ENCODE measurements at places on chromosomes 4 and X.

- no peak for DNase-seq
Measured at GRCh38 chr4:97500423-97500822, 642.9 kb downstream of the STPG2 start.

DNA sequence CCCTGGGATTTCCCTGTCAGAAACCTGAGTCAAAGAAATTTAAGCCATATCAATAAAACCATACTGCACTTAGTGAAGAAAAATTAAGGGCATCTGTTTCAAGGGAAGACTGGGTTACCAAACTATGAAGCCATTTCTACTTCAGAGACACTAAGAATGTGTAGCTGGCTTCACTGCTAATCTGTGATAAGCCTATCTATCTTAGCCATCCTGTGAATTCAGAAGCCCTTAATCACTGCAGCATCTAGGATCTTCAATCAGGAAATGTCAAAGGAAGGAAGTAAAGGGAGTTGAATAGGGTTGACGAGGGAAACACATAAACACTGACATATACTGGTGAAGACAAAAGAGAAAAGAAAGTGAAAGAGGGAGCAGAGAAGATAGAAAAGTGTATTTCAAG is 777.6 kb upstream of the DIAPH2 start:
- no peak for DNase-seq

DNA sequence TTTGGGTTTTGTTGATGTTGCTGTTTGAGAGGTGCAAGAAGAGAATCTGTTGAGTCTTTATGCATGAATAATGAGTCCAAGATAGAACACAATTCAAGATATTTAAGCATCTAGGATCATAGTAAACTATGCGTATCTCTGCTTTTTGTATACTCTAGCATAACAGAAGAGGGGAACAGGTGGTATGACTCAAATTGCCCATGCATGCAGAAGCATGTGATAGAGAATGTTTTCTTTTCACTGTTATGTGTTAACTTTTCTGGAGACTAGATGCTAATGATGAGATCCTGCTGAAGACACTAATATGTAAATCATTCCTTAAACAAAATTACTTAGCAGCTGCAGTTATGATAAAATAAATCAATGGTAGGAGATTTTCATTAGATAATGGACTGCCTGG is 165.3 kb upstream of the FTHL17 start:
- DNase-seq = no peak

DNA sequence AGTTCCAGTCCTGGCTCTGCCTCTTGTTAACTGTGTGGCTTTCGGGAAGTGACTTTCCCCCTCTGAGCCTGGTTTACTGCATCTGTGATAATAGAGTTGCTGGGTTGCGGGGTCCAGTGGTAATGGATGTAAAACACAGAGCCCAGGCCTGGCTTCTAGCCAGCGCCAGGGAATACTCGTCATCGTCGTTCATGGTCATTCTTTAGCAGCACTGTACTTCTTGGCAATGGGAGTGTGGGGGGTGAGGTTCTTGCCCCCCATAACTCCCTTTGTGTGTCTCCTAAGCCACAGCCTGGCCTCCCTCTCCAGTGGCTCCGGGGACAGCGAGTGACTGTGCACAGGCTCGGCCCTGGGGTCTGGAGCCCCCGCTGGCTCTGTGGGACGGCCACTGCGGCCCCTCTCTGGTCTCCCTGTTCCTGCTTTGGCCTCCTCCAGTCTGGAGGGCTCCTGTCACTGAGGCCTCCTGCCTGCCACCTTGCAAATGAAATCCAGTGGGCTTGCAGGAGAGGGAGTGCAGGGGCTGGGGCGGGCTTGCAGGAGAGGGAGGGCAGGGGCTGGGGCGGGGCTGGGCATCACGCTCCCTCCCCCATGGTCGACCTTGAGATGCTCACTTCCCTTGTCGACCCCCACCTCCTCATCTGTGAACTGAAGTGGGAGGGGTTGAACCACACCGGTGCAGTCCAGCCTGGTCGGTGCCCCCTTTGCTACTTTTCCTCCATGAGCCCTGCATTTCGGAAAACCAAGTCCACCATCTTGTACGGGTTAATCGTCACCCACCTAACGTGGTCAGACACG is 13.2 kb downstream of the PSAPL1 start:
- DNase-seq = no peak

- DNase-seq = no peak
Measured at GRCh38 chrX:46554942-46555341, 9.7 kb upstream of the ZNF674 start.

DNA sequence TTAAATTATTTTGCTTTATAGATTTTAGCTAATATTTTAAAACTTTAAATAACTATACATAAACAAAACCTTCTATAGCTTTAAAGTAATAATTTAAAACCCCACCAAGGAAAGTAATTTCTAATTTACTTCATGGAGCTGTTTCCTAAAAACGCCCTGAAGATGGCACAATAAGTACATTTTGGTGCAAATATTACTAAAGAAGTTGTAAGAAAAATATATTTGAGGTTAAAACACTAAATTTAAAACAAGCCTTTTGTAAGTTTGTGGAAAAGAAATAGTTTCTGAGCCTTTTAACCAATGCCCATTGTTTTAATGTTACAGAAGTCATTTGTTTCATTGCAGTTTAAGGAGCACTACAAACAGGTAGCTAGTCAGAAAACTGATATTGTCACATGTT is 137.4 kb upstream of the AGA start:
- no peak for DNase-seq

DNA sequence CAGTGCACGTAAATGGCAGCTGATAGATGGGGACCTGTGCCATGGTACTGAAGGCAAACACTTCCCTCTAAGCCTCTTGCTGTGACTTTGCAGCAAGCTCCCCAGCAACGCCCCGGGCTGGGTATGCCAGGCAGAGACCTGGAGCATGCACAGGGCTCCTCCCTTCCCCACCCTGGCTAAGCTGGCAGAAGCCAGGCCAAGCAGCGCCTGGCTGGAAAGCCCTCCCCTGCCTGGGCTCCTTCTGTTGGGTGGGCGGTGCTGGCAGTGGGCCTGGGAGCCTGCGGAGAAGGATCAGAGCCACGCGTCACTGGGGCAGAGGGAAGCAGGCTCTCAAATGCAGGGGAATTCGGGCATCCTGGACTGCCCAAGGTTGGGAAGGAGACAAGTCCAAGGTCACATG is 3.6 kb downstream of the ATP2B3 start:
- DNase-seq = no peak

- DNase-seq = no peak
Measured at GRCh38 chr4:150859453-150859852, 155.6 kb downstream of the LRBA start.

DNA sequence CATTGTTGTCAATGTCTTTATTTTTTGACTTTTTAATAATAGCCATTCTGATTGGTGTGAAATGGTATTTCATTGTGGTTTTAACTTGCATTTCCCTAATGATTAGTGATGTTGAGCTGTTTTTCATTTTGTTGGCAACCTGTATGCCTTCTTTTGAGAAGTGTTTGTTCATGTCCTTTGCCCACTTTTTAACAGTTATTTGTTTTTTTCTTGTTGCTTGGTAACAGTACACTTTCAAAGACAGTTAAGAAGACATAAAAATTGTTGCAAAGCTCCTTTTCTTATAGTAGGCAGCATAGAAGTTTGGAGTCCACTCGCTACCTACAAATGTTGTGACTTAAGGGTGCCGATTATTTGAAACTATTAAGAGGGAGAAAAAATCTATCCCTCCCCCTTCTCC is 48.7 kb upstream of the SLC7A11 start:
- no peak for DNase-seq

- no peak for DNase-seq
Measured at GRCh38 chr4:89158884-89159503, 47.7 kb downstream of the TIGD2 start.

DNA sequence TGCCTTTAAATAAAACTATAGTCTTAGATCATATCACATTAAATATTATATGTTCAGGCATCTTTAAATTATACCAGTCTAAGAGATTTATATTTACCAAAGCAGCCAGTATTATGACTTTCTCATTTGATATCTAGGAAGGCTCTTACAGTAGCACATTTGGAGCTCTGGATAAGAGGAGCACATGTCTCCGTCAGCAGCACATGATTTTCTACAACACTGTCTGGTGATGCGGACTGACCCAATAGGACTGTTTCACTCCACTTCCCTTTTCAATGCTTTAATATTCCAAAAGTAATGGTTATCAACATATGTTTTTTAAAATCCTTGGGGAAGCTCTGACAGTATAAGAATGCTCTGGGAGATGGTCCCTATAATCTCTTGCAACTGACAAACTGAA is 61.5 kb downstream of the HAUS3 start:
- DNase-seq = no peak

DNA sequence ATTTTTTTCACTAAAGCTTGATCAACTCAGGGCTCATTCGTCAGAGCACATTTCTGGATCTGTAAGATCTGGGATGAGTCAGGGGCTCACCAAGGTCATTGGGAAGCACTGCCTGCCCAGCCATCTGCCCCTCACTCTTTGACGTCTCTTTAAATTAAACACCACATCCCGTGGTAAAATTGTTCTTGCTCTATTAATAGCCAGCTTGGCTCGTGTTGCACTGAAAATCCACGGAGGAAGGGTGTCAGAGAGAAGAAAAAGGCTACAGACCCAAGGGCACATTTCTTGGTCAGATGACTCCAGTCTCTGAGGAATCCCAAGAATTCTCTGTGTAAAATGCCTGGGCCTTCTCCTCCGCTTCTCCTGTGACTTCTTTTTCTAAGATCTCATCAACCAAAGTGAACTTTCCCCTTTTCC is 45.7 kb upstream of the GATB start:
- DNase-seq = no peak

DNA sequence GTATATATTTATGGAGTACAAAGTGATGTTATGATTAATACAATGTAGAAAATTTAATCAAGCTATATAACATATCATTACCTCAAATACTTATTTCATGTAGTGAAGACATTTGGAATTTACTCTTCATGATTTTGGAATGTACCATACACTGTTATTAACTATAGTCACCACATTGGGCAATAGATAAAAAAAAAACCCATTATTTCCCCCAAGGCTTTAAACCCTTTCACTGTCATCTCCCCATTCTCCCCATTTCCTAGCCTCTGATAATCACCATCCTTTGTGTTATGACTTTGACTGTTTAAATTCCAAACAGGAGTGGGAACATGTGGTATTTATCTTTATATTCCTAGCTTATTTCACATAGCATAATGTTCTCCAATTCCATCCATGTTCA is 2189.1 kb upstream of the AGA start:
- no peak for DNase-seq

- DNase-seq = no peak
Measured at GRCh38 chr4:57550198-57550597, 440.0 kb upstream of the IGFBP7 start.

GRCh38 chr4:164027805-164028204 is 533.3 kb downstream of the TMA16 start:
- DNase-seq = no peak

- DNase-seq = no peak
Measured at GRCh38 chr4:140790765-140791164, 34.6 kb upstream of the TBC1D9 start.

GRCh38 chr4:149322203-149322602 is 493.4 kb downstream of the IQCM start:
- DNase-seq = no peak

Data from activated CD4-positive, alpha-beta T cell treated with anti-CD3 and anti-CD28 coated beads, Interleukin-2, amount 50 U/mL, for 48 hours (primary cell).